ENCODE measurements at places on chromosomes 6 and 20.

- DNase-seq = no peak
These were observed at the start of gene LKAAEAR1 for GRCh38 chr20:64083804-64084684. TSS of gene LKAAEAR1 (minus strand) at chr20:64084398. CDS start at chr20:64084219, 179 bp downstream.

- DNase-seq = no peak
These were observed 258.9 kb downstream of the COL12A1 start for GRCh38 chr6:74946961-74947360.

- no peak for DNase-seq
These were observed 5.0 kb downstream of the TCF21 start for GRCh38 chr6:133893946-133894345.

DNA sequence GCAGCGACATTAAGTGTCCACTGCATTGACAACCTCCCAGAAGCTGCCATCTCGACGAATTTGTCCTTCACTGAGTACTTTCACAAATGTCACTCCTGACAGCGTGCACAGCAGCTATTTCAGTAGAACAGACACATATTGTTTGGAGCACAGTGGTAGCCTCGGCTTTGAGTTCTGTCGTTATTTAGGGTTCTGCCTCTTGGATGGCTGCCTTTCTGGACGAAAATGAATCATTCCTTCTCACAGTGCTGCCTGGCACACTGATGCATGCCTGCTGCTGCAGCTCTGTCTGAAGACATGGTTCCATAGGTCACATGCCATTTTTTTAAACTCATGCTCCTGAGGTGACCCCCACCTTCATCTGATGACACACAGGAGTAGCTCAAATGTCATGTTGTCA lies 477.0 kb downstream of the C6orf118 start:
- DNase-seq = no peak

- no peak for DNase-seq
These were observed 140.0 kb upstream of the SGK1 start for GRCh38 chr6:134457941-134458340.

GRCh38 chr6:129046526-129046925 lies 163.6 kb downstream of the LAMA2 start:
- no peak for DNase-seq

- peak; percentile 65 for DNase-seq
These were observed 23.9 kb downstream of the ADTRP start for GRCh38 chr6:11754625-11755271.

- DNase-seq = no peak
These were observed 99.5 kb downstream of the CD164 start for GRCh38 chr6:109282756-109283155.

DNA sequence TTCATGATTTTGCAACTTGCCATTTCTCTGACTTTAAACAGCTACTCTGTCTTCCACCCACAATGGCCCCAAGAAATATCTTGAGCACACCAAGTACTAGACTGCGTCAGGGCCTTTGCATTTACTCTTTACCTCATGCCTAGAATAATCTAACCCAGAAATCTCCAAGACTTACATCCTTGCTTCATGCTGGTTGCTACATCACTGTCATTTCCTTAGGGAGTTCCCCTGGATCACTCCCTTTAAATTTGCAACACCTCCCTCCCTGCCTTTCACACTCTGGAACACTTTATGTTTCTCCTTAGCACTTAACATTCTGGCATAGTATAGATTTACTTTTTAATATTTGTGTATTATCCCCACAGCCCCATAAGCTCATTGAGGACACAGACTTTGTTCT lies 4.9 kb upstream of the ELOVL5 start:
- no peak for DNase-seq

DNA sequence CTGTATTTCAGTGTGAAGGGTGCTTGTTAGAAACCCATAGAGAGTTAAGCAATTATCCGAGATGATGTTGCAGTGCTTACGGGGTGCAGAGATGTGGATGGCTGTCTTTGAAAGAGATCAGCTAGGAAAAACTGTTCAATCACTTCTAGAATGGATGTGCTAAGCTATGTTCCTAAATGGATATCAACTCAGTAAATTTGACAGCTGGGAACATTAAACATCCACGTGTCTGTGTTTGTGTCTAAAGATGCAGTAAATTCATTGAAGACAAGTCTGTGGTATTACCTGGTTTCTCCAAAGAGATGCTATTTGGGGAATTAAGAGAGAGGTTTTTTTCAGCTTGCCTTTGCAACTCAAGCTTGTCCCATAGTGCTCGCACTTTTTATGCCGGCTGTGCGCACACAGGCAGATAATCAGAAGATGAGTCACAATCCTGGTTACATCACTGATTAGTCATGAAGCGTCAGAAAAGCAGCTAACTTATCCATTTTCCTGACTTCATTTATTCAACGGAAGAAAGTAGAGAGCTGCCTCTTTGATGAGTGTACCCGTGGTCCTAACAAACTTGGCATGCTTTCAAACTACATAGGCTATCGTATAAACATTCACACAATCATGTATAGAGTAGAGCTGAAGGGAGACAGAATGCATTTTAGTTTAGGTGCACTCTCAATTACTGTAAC lies 691.7 kb upstream of the SLC35B3 start:
- DNase-seq = no peak

- DNase-seq = no peak
These were observed 57.7 kb downstream of the RSPO3 start for GRCh38 chr6:127176146-127176545.

- DNase-seq = no peak
These were observed 62.8 kb downstream of the SAMD3 start for GRCh38 chr6:130159956-130160355.

GRCh38 chr6:108752733-108753590 lies 95.3 kb upstream of the ARMC2 start:
- DNase-seq = no peak

DNA sequence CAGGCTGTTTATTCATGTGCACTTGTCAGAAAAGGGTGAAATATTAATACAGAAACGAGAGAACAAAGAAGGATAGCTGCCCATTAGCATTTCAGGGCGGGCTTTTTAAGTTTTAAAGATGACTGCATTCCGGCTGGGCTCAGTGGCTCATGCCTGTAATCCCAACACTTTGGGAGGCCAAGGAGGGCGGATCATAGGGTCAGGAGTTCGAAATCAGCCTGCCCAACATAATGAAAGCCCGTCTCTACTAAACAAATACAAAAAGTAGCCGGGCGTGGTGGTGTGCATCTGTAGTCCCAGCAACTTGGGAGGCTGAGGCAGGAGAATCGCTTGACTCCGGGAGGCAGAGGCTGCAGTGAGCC lies 130.5 kb downstream of the HFE start:
- no peak for DNase-seq

GRCh38 chr6:84284428-84285049 lies 57.1 kb upstream of the CEP162 start:
- no peak for DNase-seq

GRCh38 chr20:34977365-34978091 lies 21.9 kb downstream of the MYH7B start:
- no peak for DNase-seq

GRCh38 chr6:27797960-27798359 lies 114.2 kb downstream of the OR2B2 start:
- no peak for DNase-seq

DNA sequence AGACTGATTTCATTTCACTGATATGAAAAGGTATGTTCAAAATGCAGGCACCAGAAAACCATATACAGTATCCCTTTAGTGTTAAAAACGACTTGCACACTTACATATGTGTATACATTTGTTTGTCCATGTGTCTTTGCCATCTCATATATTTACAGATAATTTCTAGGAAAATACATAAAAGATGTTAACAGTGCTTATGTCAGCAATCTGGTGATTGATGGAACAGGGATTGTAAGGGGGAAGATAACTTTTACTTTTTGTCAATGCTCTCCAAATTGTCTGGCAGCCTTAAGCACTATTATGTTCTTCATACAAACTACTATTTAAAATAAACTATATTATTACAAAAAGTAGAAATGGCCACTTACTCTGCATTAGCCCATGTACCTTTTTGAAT lies 238.5 kb upstream of the DEFB112 start:
- DNase-seq = no peak

- no peak for DNase-seq
These were observed 9.9 kb downstream of the ANKRD66 start for GRCh38 chr6:46756469-46757213.

GRCh38 chr6:137160763-137161162 lies 12.7 kb downstream of the IL22RA2 start:
- DNase-seq = no peak

- DNase-seq = no peak
These were observed 95.8 kb upstream of the TAB2 start for GRCh38 chr6:149221774-149222070.
